ENCODE measurements at places on chromosomes 3 and 15. TPM values are rescaled to one million over a fixed set of nuclear protein-coding genes. Genes with fewer than 3 reads are reported as not detected.

Gene SLC26A6
- total RNA-seq = 19.0 TPM

Gene PTH1R
- total RNA-seq = not detected

Gene HYPK
- total RNA-seq = 4.8 TPM

Gene CD80
- under 0.01 TPM for total RNA-seq

Gene FAM81A
- 0.30 TPM for total RNA-seq

Gene HIGD2B
- not detected for total RNA-seq

Gene CLDN18
- total RNA-seq = not detected

Gene TEX55
- total RNA-seq = not detected

Gene SNTN
- not detected for total RNA-seq

Gene CSPG5
- total RNA-seq = 0.30 TPM

Gene MAP1A
- total RNA-seq = 132 TPM

Gene C2CD4A
- total RNA-seq = not detected

Gene TEX264
- 29.6 TPM for total RNA-seq

Gene TICRR
- total RNA-seq = 4.9 TPM
